ENCODE measurements at places on chromosomes 1 and 21.

DNA sequence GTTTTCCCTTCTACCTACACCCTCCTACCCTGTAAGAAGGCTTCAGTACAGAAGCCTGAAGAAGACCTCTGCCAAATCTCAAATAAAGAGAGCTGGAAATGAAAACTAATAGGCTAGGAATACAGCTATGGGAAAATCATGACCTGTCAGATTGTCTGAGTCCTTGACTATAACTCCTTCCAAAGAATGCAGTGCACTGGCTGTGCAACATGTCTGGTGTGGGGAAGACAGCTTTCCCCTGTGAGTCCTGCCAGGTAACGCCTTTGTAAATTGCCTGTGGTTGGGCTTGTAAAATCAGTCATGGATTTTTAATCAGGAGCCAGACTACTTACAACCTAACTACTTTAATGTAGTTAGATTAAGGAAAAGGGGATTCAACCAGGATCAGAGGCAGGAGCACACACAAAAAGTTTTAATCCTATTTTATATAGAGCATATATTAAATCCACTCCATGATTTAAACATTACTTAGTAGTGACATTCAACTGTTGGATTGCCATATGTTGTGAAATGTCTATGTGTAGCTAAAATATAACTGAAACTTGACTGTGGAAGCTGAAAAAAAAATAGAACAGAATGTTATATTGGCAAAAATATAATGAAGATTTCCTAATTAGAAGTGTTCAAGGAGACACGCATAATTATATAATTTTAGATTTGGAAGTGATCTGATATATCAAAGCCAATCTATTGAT lies 1667.8 kb downstream of the KCNT2 start:
- DNase-seq, result no peak

DNA sequence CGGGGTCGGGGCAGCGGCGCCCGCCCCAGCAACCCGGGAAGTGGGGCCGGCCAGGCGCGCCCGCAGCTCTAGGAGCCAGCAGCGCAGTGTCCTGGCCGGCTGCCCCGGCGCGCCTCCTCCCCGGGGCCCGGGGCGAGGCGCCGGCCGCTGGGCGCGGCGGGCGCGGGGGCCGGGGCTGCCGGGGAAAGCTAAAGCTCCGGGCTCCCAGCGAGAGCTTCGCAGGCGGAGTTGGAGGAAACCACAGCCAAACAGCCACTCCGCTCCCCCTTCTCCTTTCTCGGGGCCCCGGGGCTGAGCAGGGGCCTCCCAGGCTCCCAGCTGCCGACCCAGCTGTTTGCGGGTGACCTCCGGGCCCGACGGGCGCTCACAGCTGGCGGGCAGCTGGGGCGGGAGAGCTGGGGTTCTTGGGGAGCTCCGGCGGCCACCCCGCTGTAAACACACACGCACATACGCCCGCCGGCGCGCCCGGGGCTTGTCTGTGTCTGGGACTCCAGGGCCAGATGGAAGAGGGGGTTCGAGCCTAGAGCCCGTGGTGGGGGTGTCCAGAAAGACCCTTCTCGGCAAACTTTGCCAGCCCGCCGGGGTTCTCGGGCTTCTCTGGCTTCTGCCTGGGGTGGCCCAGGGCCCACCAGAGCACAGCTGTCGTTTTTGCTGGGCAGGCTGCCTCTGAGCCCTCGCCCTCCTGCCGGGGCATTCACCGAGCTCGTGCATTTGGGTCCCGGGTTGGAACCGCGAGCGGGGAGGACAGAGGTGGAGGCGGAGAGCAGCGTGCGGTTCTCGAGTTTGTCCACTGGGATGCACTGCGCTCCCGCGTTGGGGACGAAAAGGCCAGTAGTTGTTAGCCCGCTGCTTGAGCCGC lies 1.5 kb downstream of the AJAP1 start:
- no peak for DNase-seq

- DNase-seq, result no peak
Measured at GRCh38 chr1:56713112-56713511, 68.0 kb downstream of the PRKAA2 start.

DNA sequence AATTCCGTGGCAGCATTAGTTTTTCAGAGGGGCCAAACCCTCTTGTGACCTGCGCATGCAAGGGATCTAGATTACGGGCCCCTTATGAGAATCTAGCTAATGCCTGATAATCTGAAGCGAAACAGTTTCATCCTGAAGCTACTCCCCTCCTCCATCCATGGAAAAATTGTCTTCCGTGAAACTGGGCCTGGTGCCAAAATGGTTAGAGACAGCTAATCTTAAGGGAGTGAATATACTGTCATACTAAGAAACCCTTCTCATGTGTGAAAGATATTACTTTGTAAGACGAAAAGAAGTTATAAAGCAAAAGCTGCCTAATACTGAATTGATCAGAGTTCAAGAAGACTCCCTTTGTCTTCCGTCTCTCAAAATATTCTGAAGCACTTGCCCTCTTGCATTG lies 166.3 kb downstream of the DUSP10 start:
- DNase-seq, result no peak

- DNase-seq, result no peak
Measured at GRCh38 chr1:31418626-31419323, 5.8 kb downstream of the SERINC2 start.

DNA sequence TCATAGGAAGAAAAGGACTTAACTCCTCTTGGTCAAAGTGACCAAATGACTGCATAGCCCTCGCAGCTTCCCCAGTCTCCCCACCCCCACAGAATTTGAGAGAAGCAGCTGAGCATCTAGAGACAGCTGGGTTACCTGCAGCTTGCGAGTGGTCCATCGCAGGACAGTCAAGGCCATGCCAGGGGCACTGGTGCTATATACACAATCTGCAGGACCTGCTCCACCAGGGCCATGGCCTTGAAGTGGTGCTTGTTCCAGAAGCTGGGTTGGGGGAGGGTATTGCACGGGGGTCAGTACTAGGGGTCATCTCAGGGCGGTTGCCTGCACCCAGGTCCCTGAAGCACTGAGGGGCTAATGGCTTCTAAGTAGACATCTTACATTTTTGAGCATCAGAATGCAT lies 10.4 kb downstream of the MRTO4 start:
- DNase-seq, result no peak

DNA sequence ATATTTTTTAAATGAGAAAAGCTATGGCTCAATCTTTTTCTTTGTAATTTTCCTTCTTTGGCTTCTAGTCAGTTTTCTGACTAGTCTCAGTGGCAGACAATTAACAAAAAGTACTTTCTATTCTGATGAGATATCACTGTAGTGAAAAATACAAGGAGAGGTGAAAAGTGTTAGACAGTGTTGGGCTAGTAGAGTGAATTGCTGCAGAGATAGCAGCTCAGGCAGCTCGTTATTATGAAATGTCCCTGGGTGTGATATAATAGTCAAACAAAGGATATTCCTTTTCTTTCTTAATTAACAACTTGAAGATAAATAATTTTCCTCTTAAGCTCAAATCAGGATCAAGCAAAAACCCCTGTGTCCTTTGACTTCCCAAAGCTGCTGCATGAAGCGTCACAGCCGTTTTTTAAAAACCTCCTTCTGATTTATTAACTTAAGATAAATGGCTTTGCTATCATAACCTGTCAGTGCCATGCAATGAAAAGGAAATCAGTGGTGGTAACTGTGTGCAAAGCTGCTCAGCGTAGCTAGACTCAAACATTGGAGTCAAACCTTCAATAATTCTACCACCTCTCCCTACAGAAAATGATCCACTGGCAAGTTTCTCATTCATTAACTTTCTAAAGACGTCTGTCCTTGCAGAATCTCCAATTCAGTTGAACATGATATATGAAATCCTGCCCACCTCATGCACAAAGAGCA lies 646.6 kb upstream of the PTBP2 start:
- DNase-seq, result no peak

- DNase-seq, result no peak
Measured at GRCh38 chr1:55143684-55144083, 71.5 kb downstream of the USP24 start.

GRCh38 chr1:215018555-215018954 lies 64.0 kb upstream of the KCNK2 start:
- no peak for DNase-seq

- DNase-seq, result no peak
Measured at GRCh38 chr1:32239790-32240139, 7.3 kb upstream of the FAM167B start.

- no peak for DNase-seq
Measured at GRCh38 chr1:214581785-214582184, 21.2 kb upstream of the CENPF start.

DNA sequence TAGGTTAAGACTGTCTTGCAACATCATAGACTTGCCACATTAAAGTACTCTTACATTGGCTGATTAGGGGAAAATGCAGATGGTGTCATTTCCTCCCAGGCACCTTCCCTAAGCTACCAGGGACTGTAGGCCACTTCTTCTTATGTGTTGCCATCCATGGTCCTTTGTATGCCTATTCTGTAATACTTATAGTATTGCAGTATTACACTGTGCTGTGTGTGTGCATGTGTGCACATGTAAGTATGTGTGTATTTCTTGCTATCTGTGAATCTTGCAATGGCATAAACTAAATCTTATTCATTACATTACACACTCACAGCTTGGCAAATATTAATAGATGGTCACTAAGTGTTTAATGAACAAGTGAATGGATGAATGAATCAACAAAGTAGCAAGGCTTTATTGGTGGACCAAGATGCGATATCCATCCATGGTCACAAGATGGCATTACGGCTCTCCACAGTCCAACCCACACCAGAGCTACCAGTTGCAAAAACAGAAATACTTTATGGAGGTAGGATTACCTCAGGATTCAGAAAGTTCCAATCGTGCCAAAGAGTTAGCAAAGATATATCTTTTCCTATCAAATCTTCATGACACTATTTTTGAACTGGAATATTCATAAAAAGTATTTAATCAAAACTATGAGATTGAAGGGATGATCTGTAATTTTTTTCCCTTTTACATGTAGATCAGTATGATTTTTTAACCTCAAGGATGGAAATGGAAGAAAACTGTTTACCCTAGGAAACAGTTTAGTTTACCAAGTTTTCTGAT lies 160.2 kb downstream of the DENND1B start:
- no peak for DNase-seq

DNA sequence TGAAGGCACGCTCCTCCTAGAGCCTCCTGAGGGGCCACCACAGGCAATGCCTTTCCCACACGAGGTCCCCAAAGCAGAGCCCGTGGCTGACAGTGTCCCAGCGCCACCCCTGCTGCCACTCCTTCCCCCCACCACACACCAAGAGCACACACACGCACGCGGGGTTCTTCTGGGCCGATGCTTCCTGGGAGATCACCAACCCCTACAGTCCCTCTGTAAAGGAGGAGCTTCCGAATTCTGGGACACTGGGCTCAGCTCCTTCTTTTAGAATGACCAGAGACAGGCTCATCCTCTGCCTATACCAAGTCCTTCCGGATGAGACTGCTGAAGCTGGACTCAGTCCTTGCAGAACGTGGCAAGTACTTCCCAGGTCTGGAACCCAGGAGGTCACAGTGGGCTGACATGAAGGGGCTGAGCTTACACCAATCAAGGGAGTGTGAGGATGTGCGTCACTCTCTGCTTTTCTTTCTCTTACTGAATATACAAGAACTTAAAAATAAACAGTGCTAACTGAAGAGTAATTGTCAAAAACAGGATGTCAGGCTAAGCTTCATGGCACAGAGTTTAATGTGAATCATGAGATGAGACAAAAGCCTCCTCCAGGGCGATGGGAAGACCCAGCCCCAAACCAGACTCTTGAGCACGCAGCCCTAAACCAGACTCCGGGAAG lies 12.7 kb downstream of the SSU72 start:
- DNase-seq, result no peak

DNA sequence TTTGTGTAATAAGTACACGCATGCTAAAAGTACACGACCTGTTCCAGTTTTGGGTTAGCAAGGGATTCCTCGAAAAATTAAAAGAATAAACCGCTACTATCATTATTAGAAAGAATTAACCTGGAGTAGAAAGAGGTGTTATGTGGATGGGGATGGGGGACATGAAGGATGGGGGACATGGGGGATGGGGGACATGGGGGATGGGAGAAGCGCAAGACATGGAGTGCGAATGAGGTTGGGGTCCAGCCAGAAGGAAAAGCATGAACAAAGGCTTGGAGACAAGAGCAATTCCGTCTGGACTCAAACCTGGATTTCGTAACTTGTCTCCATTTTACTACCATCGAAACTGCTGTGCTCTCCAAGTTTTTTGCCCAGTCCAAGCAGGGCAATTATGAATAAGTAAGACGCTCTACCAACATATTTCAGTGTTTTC lies 591 bp upstream of the KDM1A start:
- DNase-seq, result no peak

- DNase-seq, result no peak
Measured at GRCh38 chr1:53575141-53575954, 116.1 kb downstream of the DMRTB1 start.

- DNase-seq, result no peak
Measured at GRCh38 chr1:208892147-208892546, 648.0 kb upstream of the PLXNA2 start.

DNA sequence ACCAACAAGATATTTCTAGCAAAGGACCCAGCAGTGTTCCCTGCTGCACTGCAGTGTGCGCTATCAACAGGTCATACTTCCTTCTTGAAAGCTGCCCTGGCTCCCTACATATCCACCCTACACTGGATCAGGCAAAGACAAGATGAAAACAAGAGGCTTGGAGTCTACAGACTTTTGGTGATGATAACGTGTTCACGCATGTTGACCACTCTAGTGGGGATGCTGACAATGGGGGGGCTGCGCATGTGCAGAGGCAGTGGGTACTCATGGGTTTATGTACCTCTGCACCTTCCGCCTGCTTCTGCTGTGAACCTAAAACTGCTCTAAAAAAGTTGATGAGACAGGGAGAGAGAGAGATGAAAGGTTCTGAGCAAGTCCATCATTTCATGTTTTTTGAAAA lies 5.5 kb downstream of the ENO1 start:
- no peak for DNase-seq

DNA sequence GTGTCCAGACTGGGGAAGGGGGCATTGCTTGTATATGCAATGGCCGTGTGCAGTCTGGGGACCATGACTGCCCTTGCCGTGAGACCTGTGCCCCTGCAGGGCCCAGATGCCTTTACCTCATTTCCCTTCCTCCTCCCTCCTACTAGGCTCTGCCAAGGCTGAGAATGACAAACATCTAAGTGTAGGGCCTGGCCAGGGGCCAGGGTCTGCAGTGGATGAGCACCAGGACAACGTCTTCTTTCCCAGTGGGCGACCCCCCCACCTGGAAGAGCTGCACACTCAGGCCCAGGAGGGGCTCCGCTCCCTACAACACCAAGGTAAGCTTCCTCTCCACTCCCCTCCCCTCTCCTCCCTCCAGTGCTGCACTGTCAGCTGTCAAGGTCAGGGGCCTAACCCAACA lies 49.5 kb downstream of the YARS1 start:
- DNase-seq, result no peak

GRCh38 chr21:35059742-35060141 lies 10.6 kb upstream of the RUNX1 start:
- DNase-seq, result no peak

DNA sequence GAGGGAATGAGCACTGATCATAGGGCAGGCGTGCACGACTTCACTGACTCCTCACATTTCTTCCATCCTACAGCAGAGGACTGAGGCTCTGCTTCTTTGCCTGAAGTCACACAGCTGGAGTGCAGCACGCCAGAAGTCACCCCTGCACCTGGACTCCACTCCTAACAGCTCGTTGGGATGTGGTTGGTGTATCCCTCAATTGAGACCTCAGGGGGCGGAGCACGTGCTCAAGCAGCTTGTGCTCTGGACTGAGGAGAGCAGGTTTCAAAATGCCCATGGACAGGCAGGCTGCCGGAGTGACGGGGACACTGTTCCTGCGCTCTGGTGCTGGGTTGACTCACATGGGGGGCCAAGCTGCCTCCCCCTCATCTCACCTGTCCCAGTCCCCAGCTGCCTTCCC lies 13.9 kb downstream of the CHIT1 start:
- no peak for DNase-seq

- no peak for DNase-seq
Measured at GRCh38 chr1:184753608-184754475, 816 bp downstream of the EDEM3 start.
